Daoy (cell line): ENCODE measurements at places on chromosomes 7 and 10. TPM values are rescaled to one million over a fixed set of nuclear protein-coding genes. Genes with fewer than 3 reads are reported as not detected.

JAZF1 gene
- total RNA-seq: 6.1 and 6.9 TPM in 2 replicates

CARD11 gene
- total RNA-seq: 4.5 and 4.7 TPM in 2 replicates

PLPP4 gene
- total RNA-seq: 3.9 and 15.8 TPM in 2 replicates

ACHE gene
- total RNA-seq: 0.46 TPM in 1 of 2 replicates, not detected in the other

EZH2 gene
- total RNA-seq: 70.1 and 79.1 TPM in 2 replicates

NHLRC2 gene
- 7.3 and 17.1 TPM in 2 replicates for total RNA-seq

EPHA1 gene
- 0.09 TPM in 1 of 2 replicates, not detected in the other for total RNA-seq

MOGAT3 gene
- total RNA-seq: not detected in 2 replicates

RAB19 gene
- not detected in 2 replicates for total RNA-seq

PNLIPRP3 gene
- 0.17 TPM in 1 of 2 replicates, not detected in the other for total RNA-seq

DNAJC2 gene
- total RNA-seq: 93.0 and 132 TPM in 2 replicates

TNKS2 gene
- total RNA-seq: 10.9 and 11.5 TPM in 2 replicates

ZNF853 gene
- total RNA-seq: 0.86 and 1.1 TPM in 2 replicates

FAM20C gene
- total RNA-seq: 48.8 and 48.9 TPM in 2 replicates

FEZF1 gene
- total RNA-seq: 0.03 and 0.69 TPM in 2 replicates

OR2A12 gene
- total RNA-seq: not detected in 2 replicates

HABP2 gene
- not detected in 2 replicates for total RNA-seq

LEP gene
- total RNA-seq: not detected in 2 replicates

ELN gene
- total RNA-seq: 0.06 and 0.23 TPM in 2 replicates

DNA sequence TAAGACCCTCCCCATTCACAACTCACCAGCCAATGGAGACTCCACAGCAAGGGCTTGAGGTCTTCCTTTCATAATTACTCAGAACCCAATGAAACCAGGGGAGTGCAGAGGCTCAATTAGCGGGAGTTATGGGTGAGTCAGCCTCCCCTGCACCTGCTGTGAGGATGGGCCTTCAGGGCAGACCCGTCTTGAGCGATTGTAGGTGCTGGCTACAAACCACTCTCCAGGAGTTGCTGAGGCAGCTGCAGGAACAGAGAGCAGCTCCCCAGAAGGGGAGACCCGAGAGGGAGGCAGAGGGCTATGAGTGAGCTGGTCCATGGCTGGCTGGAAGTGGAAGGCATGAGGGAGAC lies 58.5 kb upstream of the SORCS3 start:
- no peak for DNase-seq

- DNase-seq: no peak
Observed at GRCh38 chr10:112932658-112933057, 17.4 kb upstream of the TCF7L2 start.

DNA sequence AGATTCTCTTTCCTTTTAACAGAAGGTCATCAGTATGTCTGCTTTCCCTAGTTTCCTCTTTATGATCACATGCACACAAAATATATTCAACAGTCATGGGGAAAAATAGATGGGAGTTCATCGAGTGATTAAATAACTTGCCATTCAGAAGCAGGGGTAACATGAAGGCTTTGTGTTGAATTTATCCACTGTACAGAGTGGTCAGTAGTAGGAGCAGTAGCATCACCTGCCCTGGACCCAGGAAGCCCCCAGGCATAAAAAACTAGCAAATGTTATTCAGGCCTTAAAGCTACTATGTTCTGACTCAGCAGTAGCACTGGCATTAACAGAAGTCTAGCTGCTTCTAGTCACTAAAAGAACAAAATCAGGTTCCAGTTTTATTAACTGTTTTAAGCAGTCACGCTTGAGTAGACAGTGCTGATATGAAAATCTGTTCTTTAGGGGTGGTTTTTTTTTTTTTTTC lies 31.4 kb upstream of the FAM133B start:
- DNase-seq: no peak

GRCh38 chr7:158706710-158707590 lies 2.3 kb upstream of the NCAPG2 start:
- DNase-seq: no peak

DNA sequence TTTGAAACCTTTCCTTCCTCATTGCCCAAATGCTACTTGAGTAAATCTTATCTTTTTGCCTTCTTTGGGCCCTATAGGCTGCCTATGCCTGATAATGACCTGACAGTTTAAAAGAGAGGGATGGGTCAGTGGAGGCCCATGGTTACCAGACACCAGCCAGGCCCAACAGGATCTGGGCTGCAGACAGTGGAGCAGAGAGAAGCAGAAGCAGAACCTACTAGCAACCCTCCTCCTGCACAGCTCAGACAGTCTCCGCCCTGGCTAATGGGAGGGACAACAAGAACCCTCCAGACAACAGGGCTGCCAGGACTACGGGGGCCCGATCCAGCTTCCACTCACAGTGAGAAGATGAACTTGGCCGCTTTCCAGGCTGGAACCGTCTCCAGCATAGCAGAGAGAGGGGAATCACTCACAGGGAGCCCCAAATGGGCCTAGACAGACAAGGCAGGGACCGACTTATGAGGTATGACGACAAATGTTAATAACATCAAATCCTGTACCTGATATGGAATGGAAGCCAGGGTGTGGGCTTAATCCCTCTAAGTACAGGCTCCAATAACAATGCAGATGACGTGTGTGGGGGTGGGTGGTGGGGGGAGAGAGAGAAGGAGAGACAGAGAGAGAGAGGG lies 31.7 kb upstream of the DGKI start:
- DNase-seq: no peak

GRCh38 chr7:991729-992656 lies 9.0 kb downstream of the CYP2W1 start:
- DNase-seq: no peak

DNA sequence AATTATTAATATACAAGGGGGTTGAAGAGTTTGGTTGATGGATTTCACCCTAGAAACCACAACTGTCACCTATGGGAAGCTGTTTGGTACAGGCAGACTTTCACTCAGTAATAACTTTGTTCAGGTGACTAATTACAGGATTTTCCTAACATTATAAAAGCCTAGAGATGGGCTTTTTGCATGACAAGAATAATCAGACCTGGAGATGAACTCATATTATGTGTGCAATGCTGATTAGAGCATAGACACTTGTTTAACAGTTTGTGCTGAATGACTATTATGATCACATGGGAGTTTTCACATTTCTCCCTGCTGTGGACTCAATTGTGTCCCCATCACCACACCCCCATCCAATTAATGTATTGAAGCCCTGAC lies 90.2 kb upstream of the STEAP4 start:
- DNase-seq: no peak

DNA sequence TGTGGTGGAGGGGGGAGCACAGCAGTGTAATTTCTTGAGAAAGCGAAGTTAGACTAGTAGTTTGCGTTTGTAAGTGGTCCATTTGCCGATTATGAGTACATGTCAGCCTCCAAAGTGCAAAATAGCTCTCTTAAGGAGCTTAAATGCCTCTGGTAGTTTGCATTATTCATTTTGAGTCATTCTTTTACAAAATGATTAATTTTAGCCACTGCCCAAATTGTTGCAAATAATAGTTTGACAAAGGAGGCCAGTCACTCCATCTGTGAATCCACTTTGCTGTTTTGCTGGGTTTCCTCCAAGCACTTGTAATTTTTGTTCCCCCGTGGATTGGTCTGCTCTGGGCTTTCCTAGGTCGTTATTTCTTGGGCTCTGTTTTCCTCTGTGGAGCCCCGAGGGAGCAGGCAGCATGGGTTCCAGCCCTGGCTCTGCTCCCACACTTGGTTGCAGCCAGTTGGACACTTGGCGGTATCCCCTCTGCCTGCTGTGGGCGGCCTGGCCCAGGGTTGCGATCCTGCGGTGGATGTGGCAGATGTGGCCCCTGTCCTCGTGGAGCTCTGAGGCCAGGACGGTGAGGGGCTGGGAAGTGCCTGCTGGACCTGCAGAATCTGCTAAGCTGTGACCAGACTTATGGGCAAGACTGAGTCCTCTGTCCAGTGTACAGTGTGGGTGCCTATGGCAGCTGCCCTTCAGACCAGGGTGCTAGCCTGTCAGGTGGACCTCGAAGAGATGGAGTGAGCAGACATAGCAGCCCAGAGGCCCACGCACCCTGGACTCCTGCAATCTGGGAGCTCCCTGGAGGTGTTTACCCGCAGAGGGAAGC lies 129.1 kb upstream of the BTBD16 start:
- DNase-seq: no peak

GRCh38 chr7:15839416-15840100 lies 153.1 kb upstream of the MEOX2 start:
- DNase-seq: peak; percentile 17

DNA sequence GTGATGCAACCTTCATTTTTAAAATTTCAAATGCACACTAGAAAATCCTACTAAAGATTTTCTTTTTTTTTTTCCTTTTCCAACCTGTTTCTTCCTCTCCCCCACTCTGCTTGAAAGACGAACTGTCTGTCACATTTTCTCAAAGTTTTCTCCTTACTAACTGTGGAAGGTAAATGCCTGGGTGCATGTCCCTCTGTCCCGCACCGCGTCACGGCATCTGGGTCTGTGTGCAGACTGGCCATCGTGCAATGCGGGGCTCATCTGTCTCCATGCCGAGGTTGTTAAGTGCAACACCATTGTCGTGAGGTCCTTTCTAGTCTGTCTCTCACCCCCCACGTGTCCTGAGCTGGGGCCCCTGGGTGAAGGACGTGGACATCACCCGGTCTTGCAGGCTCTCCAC lies 28.4 kb downstream of the PFKFB3 start:
- DNase-seq: no peak

DNA sequence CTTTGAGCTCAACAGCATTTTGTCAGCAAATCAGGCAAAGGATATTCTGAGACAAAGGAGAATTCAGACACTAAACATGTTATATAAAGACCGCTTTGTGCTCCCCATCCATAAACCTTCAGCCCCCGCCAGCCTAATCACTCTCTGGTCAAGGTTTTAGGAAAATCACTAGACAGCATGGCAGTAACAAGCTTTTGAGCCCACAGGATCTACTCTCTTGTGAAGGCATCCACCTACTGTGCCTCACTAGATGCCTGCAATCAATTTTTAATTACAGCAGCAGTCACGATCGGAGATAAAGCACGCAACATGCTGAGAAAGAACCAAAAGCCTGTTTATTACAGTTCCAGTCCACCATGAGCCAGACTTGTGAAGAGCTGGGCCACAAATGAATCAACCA lies 19.1 kb downstream of the PDE1C start:
- DNase-seq: no peak

DNA sequence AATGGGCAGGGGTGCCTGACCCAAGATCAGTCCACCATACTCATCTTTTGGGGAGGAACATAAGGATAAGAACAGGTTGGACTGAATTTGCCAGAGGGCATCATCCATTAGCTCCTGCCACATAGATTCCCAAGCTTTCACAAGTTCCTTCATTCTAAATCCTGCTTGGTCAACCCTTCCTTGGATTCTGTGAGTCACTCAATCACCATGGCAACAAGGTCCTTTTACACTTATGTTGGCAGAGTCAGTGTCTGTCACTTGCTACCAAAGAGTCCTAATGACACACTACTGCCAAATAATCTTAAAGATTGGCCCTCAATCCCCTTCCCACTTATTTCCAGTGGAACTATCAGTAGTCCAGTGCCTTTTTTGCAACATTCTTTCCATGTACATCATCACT lies 5.0 kb upstream of the LGI1 start:
- peak; percentile 48 for DNase-seq

GRCh38 chr7:105874055-105874454 lies 2.3 kb downstream of the ATXN7L1 start:
- DNase-seq: no peak

- peak; percentile 84 for DNase-seq
Observed at GRCh38 chr7:11786186-11786585, 45.8 kb downstream of the THSD7A start.

GRCh38 chr10:93063977-93064660 lies 3.5 kb downstream of the CYP26C1 start:
- no peak for DNase-seq

GRCh38 chr7:106621393-106622132 lies 39.4 kb downstream of the CCDC71L start:
- DNase-seq: no peak

DNA sequence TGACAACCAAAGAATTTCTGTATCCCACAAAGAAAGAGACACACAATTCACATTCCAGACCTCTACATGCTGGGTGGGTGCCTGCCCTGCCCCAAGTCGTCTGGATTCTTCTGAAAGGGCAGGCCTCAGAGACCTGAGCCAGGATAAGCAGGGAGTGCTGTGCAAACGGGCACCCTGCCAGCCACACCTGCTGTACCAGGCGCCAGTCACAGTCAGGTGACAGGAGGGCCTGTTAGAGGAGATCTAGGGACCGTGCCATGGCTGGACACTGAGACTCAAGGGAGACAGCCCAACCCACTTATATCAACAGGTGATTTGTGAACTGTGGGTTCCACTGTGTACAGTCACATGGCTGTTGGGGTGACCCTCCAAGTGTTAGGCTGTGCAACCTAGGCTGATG lies 103.1 kb upstream of the AFAP1L2 start:
- no peak for DNase-seq

GRCh38 chr10:806451-807162 lies 117.1 kb upstream of the DIP2C start:
- no peak for DNase-seq

GRCh38 chr7:110281362-110281761 lies 809.6 kb upstream of the LRRN3 start:
- no peak for DNase-seq

- peak; percentile 79 for DNase-seq
Observed at GRCh38 chr10:97713826-97714400, 383 bp downstream of the MARVELD1 start.

GRCh38 chr10:80471715-80472233 lies 17.7 kb downstream of the TSPAN14 start:
- peak; percentile 19 for DNase-seq

DNA sequence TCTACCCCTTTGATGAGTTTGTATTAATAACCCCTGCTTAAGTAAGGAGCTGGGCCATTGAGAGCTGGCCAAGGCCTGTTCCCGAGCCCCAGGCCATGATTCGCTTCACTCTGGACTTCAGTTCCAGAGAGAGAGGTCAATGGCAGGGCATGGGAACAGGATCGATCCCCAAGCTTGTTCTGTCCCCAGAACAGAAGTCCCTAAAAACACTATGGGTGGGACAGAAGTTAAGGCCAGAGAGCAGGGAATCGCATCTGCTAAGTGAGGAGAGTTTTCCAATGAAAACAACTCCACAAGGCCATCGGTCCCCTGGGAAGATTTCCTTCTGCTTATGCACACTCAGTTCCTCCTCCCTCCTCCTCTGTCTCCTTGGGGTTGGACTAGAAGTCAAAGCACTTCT lies 159.6 kb downstream of the LSM5 start:
- no peak for DNase-seq
